HFFc6 (cell line): ENCODE measurements at places on chromosomes 1 and 21.

DNA sequence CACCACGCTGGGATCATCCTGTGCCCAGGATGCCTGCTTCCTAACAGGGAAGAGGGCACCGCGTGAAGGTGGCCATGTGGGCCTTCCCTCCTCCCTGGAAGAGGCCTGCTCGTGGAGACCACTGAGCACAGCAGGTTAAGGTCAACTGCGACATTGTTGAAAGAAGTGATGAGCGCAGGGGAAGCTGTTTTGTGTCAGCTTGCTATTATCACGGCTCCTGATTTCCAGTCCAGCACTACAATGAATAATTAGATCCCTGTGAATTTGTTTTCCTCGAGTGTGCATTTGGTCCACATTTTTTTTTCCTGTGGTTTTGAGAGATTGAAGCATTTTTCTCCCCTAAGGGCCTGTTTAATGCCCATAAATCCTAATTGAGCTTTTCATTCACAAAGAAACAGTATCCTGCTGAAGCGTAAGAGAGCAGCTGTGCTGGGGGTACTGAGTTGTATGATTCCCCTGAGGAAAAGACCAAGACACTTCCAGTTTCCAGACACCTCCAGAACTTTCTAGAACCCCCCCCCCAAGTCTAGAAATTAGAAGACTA lies 204.9 kb downstream of the KCNJ6 start:
- DNase-seq = no peak

- no peak for DNase-seq
Measured at GRCh38 chr1:85867189-85867588, 159.0 kb upstream of the ZNHIT6 start.

- DNase-seq = no peak
Measured at GRCh38 chr1:232608427-232608826, 21.5 kb downstream of the SIPA1L2 start.

GRCh38 chr1:110634455-110635311 lies 28.5 kb upstream of the KCNA2 start:
- peak; percentile 47 for DNase-seq

DNA sequence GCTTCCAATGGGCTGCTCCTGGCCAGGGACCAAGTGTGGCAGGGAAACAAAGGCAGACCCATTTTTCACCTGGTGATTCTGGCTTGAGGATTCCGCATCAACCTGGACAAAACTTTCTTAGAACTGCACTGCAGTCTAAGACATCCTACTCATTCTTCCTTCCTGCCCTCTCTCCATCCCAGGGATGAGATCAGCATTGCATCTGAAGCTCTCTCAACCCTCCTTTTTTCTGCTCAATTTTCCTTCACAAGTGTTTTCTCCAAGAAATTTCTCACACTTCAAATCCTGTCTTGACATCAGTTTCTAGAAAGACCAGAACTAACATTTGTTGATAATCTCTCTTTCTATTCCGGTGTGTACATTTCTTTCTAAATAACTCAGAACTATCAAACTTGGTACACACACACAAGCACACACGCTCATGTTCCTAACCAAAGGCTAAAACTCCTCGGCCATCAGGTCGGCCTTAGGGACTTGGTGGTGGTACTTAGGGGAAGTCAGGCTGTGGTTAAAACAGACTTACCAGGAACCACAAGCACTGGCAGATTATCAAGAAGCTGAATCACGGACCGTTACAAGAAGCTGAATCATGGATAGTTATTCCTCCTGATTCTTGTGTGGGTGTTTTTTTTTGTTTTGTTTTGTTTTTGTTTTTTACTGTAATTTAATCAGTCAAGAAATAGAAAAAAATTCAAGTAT lies 21.0 kb upstream of the CXADR start:
- peak; percentile 94 for DNase-seq
